ENCODE measurements at places on chromosomes 5 and 9. TPM values are rescaled to one million over a fixed set of nuclear protein-coding genes. Genes with fewer than 3 reads are reported as not detected.

GRCh38 chr9:126521089-126521488 is 92.6 kb upstream of the LMX1B start:
- no peak overlapping the region for H3K27ac ChIP-seq
- no peaks in the 10 kb centered on the region for H3K27me3 ChIP-seq
- no peak overlapping the region for H3K4me3 ChIP-seq
- no peaks in the 10 kb centered on the region for H3K36me3 ChIP-seq
- DNase-seq = no peak
- peaks cover 3% of the 10 kb centered on the region for H3K4me1 ChIP-seq

DNA sequence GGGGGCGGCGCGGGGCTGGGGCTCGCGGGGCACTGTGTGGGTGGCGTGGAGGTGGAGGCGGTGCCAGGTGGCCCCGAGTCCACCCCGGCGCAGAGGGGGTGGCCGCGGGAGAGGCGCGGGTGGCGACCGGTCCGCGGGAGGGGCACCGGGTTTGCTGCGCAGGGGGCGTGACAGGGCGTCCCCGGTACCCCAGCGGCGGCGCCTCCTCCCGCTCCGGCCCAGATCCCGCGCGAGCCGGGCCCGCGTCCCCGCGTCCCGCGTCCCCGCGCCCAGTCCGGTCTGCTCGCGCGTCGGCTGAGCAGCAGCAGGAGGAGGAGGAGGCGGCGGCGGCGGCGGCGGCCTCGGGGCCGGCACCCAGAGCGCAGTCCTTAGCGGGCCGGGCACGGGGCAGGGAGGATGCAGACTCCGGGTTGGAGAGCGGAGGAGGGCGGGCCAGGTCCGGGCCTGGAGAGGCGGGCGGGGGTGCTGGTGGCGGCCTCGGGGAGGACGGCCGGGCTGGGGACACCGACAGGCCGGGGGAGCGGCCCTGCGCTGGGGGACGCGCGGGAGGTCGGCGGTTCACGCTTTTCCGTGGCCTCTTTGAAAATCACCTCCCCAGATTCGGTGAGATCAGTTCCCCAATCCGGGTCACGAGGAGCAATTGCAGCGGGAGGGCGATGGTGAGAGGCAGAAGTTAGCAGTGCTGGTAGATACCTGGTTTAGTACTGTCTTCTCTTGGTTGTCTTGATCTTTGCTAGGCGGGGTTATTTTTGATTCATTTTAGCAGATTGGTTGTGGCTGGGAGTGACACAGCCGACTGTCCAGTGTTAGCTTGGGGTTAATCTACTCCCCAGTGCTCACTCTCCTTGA is 1.7 kb downstream of the TRIO start:
- peak overlapping the region; percentile 96 for H3K4me3 ChIP-seq
- H3K27me3 ChIP-seq = no peaks in the 10 kb centered on the region
- H3K36me3 ChIP-seq = peaks cover 3% of the 10 kb centered on the region
- peaks cover 16% of the 10 kb centered on the region for H3K4me1 ChIP-seq
- DNase-seq = peak; percentile 51

GRCh38 chr5:127439644-127440043 is 77.8 kb upstream of the PRRC1 start:
- DNase-seq = no peak
- no peak overlapping the region for H3K27ac ChIP-seq
- H3K36me3 ChIP-seq = peaks cover 4% of the 10 kb centered on the region
- H3K27me3 ChIP-seq = no peaks in the 10 kb centered on the region

Gene PCDHGB2
- 3.8 TPM for total RNA-seq

DNA sequence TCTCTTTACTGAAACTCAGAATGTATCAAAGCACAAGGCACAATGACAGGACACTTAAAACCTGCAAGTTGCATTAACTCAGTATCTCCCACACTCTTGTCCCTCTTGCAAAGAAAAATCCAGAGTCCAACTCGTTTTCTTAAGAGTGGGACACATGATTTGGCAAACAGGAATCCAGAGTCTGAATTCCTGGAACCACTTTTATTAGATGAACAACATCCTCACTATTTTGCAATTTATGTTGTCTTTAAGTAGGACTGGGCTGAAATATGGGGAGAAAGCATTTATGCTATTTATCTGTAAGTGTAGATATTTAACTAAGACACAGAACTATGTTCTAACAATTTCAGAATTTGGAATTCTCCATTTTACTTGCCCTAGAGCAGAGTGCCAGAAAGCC is 69.1 kb downstream of the ABCA1 start:
- DNase-seq = no peak
- peaks cover 11% of the 10 kb centered on the region for H3K4me1 ChIP-seq
- H3K27me3 ChIP-seq = no peaks in the 10 kb centered on the region
- no peak overlapping the region for H3K4me3 ChIP-seq
- no peak overlapping the region for H3K27ac ChIP-seq

DNA sequence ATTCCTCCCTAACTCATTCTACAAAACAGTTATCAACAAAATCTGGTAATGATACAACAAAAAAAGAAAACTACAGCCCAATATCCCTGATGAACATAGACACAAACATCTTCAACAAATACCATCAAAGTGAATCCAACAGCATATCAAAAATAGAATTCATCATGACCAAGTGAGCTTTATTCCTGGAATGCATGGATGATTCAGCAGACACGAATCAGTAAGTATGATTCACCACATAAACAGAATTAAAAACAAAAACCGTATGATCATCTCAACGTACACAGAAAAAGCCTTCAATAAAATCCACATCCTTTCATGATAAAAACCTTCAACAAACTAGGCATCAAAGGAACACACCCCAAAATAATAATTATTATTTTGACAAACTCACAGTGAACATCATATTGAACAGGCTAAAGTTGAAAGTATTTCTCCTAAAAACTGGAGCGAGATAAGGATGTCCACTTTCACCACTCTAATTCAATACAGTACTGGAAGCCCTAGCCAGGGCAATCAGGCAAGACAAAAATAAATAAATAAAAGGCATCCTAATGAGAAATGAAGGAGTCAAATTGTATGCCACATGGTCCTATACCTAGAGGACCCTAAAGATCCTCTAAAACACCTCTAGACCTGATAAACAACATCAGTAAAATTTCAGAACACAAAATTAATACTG is 305.1 kb upstream of the RGMB start:
- no peak for DNase-seq
- no peaks in the 10 kb centered on the region for H3K36me3 ChIP-seq
- no peak overlapping the region for H3K27ac ChIP-seq
- no peak overlapping the region for H3K4me3 ChIP-seq
- H3K4me1 ChIP-seq = no peaks in the 10 kb centered on the region
- no peaks in the 10 kb centered on the region for H3K27me3 ChIP-seq

DNA sequence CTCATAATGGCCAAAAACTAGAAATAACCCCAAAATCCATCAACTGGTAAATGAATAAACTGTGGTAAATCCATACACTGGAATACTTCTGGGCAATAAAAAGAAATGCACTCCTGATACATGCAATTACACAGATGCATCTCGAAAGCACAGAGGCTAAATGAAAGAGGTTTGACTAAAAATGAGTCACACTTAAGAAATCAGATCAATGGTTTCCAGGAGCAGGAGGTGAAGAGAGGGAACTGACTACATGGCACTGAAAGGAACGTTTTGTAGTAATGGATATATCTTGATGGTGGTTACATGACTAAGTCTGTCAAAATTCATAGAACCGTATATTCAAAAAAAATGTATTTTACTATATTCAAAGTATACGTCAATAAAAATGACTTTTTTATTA is 42.4 kb downstream of the STRBP start:
- H3K27ac ChIP-seq = no peak overlapping the region
- DNase-seq = no peak
- H3K27me3 ChIP-seq = no peaks in the 10 kb centered on the region
- no peak overlapping the region for H3K4me3 ChIP-seq
- H3K4me1 ChIP-seq = no peaks in the 10 kb centered on the region

DNA sequence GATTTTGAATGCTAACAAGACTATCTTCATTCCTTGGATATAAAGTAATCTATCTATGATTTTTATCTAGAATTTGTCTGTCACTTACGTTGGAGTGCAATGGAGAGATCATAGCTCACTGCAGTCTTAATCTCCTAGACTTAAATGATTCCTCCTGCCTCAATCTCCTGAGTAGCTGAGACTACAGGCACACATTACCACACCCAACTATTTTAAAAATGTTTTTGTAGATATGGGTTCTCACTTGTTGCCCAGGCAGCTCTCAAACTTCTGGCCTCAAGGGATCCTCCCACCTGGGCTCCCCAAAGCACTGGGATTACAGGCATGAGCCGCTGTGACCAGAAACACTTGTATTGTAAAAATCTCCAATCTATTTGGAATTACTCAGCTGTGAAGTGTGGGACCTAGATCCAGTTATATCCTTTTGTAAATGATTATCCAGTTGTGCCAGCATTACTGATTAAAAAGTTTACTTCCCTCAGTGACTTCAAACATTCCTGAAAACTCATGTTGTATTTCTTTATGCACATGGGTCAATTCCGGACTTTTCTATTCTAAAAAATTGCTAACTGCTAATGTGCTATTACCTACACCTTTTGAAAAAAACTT is 1793.8 kb upstream of the WWC1 start:
- no peaks in the 10 kb centered on the region for H3K4me1 ChIP-seq
- DNase-seq = no peak
- no peak overlapping the region for H3K27ac ChIP-seq
- no peak overlapping the region for H3K4me3 ChIP-seq

DNA sequence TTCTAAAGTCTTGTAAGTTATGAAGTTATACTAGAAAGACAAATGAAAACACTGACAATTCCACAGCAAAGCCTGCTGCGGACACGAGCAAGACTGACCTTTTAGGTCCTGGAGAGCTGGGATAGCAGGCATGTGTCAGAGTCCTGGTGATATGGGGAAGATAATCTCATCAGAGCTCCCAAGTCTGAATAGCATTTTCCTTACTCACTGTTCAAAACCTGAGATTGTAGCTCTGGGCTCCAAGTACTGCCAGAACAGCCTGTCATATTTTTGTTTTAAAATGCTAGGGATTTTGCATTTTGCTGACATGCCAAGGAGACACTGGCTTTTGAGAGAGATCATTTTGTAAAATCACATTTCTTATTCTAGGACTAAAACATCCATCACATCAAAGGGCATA is 90.1 kb downstream of the DRD1 start:
- no peaks in the 10 kb centered on the region for H3K27me3 ChIP-seq
- DNase-seq = no peak
- H3K4me3 ChIP-seq = no peak overlapping the region
- no peak overlapping the region for H3K27ac ChIP-seq
- peaks cover 4% of the 10 kb centered on the region for H3K4me1 ChIP-seq
- H3K36me3 ChIP-seq = no peaks in the 10 kb centered on the region

Gene DMXL1
- total RNA-seq = 53.8 TPM

- H3K27ac ChIP-seq = no peak overlapping the region
- no peak overlapping the region for H3K4me3 ChIP-seq
- DNase-seq = no peak
- H3K36me3 ChIP-seq = peaks cover 25% of the 10 kb centered on the region
- H3K4me1 ChIP-seq = peaks cover 1% of the 10 kb centered on the region
Measured at GRCh38 chr9:6986141-6986815, 228.5 kb downstream of the KDM4C start.

- H3K36me3 ChIP-seq = no peaks in the 10 kb centered on the region
- H3K27me3 ChIP-seq = peaks cover 37% of the 10 kb centered on the region
- H3K4me1 ChIP-seq = peaks cover 5% of the 10 kb centered on the region
- H3K4me3 ChIP-seq = no peak overlapping the region
- DNase-seq = no peak
Measured at GRCh38 chr5:140110646-140110957, 3.3 kb upstream of the PURA start.

Gene SLC6A3
- total RNA-seq = 0.61 TPM

DNA sequence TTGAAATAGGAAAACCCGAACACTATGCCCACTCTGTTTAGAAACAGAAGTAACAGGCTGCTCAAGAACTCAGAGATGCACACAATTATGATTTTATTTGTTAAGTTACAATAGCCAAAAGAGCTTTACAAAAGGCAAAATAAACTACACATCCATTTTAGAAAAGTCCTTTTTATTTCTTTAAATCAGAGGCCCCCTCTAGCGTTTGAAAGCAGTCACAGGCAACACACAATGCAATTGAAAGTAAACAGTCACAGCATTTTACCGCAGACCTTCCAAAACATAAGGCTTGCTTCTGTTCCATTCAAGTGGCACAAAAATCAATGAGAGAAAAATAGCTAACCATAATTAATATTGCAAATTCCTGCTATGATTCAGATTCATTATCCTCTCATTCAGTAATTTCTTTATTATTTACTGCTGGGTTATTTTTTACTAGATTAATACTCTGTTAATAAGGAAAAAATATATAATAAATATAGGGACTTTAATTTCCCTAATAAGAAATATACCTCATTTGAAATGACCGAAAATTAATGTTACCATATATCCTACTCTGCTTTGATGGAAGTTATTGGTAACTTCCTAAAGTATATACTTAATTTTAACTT is 78.3 kb downstream of the CEP120 start:
- H3K4me3 ChIP-seq = no peak overlapping the region
- no peak overlapping the region for H3K27ac ChIP-seq
- H3K27me3 ChIP-seq = no peaks in the 10 kb centered on the region
- no peaks in the 10 kb centered on the region for H3K4me1 ChIP-seq
- H3K36me3 ChIP-seq = no peaks in the 10 kb centered on the region
- no peak for DNase-seq

- H3K4me3 ChIP-seq = no peak overlapping the region
- no peak overlapping the region for H3K27ac ChIP-seq
- no peaks in the 10 kb centered on the region for H3K27me3 ChIP-seq
- no peak for DNase-seq
- peaks cover 7% of the 10 kb centered on the region for H3K4me1 ChIP-seq
Measured at GRCh38 chr5:125044491-125045282, 298.2 kb upstream of the ZNF608 start.

Gene SLC34A1
- not detected for total RNA-seq

Gene GALNT12
- 18.0 TPM for total RNA-seq

- H3K27me3 ChIP-seq = no peaks in the 10 kb centered on the region
- H3K36me3 ChIP-seq = no peaks in the 10 kb centered on the region
- H3K27ac ChIP-seq = no peak overlapping the region
- no peak for DNase-seq
- no peak overlapping the region for H3K4me3 ChIP-seq
Measured at GRCh38 chr5:9347541-9348295, 198.2 kb downstream of the SEMA5A start.

Gene SPATA31E1
- total RNA-seq = 0.09 TPM

Gene DOCK2
- 7.8 TPM for total RNA-seq

Gene TAS2R1
- total RNA-seq = not detected

Gene SNX24
- total RNA-seq = 13.0 TPM

Gene SPINK6
- total RNA-seq = not detected

Gene TMEM171
- 0.42 TPM for total RNA-seq
